ENCODE measurements at places on chromosomes 12 and 14.

DNA sequence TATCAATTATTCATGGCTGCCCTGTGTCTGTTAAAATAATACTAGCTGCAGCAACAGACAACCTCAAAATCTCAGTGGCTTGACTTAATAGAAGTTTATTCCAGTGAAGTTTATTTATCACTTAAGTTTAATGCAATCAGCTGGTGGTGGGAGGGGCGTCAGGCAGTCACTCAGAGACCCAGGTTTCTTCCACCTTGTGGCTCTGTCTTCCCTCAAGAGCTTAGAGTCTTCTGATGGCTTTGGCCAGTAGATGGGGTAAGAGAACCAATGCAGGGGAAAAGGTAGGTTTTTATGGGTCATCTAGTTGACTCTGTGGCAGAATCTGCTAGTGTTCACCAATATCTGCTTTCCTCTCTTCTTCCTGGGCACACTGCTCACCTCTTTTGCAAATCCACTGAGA, 668.9 kb downstream of the AACS start:
- no peak for DNase-seq

- no peak for DNase-seq
Measured at GRCh38 chr12:126342866-126343265, 1277.6 kb downstream of the AACS start.

DNA sequence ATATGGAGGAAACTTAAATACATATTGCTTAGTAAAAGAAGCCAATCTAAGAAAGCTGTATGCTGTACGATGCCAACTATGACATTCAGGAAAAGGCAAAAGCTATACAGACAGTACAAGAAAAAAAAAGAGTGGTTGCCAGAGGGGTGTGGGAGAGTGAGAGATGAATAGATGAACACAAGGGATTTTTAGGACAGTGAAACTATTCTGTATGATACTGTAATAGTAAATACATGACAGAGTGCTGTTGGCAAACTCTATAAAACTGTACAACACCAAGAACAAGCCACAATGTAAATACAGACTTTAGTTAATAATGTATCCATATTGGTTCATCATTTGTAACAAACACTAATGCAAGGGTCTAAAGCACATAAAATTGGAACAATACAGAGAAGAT, 10.9 kb upstream of the MIPOL1 start:
- no peak for DNase-seq

- no peak for DNase-seq
Measured at GRCh38 chr12:21694660-21695059, 37.0 kb upstream of the LDHB start.

- DNase-seq, result no peak
Measured at GRCh38 chr12:19946550-19946949, 421.8 kb upstream of the PDE3A start.

DNA sequence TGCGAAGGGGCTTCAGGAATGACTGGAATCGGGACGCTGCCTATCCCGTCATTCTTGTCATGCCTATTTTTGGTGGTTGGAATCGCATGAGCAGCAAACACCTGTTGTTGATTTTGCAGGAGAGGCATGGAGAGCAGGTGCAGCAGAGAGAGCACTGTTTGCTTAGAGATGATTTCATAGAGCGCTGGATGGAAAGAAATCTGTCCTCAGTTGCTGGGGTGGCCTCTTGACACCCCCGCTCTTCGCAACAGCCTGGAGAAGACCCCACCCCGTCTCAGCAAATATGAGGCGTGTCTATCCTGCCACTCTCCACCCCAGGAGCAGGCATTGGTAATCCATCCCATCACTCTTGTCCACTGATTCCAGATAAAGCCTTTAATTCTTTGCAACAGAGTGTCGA, 19.3 kb upstream of the NCOR2 start:
- peak; percentile 90 for DNase-seq

DNA sequence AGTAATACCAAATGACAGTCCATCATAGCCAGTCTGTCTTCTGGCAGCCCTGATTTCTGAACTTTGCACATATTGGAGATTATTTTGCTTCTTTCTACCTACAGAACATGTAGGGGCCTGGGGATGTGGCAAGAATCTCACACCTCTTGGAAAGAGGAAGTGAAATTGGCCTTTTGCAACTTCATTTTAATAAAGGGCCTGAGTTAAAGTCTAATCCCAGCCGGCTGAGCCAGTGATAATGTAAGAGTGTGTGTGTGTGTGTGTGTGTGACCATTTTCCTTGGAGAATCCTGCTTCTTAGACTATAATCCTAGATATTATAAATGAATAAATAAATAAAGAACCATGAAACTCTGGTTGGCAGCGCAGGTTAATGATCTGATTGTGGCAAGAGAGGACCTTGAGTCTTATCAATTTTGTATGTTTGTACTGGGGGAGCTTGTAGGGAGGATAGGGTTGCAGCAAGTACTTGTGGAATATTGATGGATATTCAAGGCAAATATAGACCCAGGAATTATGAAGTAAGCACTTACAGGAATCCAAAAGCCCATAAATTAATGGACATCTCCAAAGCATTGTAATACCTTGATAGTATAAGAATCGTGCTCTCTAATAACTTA, 233.2 kb upstream of the AMIGO2 start:
- no peak for DNase-seq

GRCh38 chr12:74619084-74619483, 81.4 kb downstream of the ATXN7L3B start:
- no peak for DNase-seq

GRCh38 chr12:58459191-58459590, 461.1 kb downstream of the LRIG3 start:
- no peak for DNase-seq

GRCh38 chr14:32724867-32725471, 213.7 kb upstream of the NPAS3 start:
- DNase-seq, result no peak

DNA sequence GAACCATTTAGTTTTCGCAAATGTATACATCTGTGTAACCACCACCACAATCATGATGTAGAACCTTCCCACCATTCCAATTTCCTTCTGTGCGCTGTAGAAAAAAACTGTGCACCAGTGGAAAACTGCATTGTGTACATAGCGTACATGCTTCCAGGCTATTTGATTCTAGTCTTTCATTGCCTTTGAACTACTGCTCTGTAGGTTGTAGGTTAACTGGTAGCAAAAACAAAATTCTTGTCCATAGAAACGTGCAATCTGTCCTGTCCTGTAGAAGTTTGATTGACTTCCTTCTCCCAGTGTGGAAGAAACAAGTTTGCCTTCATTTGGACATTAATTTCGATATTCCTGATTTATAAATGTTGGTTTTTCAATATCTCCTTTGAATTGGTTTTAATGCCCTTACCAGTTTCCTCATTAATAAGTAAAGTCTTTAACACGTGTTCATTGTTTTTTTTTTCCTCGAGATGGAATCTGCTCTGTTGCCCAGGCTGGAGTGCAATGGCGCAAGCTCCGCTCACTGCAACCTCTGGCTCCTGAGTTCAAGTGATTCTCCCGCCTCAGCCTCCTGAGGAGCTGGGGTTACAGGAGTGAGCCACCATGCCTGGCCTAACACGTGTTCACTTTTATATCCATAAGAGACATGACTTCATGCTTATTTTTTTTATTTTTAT, 3.6 kb upstream of the ISM2 start:
- no peak for DNase-seq

- DNase-seq, result peak; percentile 32
Measured at GRCh38 chr14:33317675-33318074, 379.0 kb downstream of the NPAS3 start.

DNA sequence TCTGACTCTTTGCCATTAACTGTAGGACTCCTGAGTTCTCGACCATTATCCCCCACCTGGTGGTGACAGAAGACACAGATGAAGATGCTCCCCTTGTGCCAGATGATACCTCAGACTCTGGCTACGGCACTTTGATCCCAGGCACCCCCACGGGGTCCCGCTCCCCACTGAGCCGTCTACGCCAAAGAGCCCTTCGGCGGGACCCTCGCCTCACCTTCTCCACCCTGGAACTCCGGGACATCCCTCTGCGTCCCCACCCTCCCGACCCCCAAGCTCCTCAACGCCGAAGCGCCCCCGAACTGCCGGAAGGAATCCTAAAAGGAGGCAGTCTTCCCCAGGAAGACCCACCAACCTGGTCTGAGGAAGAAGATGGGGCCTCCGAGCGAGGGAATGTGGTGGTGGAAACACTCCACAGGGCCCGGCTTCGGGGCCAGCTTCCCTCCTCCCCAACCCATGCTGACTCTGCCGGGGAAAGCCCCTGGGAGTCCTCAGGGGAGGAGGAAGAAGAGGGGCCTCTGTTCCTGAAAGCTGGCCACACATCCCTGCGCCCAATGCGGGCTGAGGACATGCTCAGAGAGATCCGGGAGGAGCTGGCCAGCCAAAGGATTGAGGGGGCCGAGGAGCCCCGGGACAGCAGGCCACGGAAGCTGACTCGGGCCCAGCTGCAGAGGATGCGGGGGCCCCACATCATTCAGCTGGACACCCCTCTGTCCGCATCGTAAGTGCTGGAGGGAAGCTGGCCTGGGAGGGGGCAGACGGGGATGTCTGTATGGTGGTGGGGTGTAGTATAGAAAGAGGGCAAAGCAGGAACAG, 14.4 kb downstream of the TNFRSF1A start:
- no peak for DNase-seq

DNA sequence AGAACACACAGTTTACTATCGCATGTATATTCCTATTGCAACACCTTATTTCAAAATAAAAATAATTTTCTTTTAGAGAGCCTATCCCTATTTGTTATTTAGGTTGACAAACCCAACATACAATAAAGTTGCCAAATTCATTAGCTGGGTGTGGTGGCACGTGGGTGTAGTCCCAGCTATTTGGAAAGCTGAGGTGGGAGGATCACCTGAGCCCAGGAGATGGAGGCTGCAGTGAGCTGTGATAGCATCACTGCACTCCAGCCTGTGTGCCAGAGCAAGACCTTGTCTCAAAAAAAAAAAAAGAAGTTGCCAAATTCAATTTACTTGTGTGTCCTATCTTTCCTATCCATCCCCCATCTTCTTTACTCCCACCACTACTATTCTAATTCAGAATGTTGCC, 23.9 kb downstream of the DENND5B start:
- no peak for DNase-seq

GRCh38 chr12:9948606-9949296, 16.6 kb upstream of the CLEC2A start:
- no peak for DNase-seq

DNA sequence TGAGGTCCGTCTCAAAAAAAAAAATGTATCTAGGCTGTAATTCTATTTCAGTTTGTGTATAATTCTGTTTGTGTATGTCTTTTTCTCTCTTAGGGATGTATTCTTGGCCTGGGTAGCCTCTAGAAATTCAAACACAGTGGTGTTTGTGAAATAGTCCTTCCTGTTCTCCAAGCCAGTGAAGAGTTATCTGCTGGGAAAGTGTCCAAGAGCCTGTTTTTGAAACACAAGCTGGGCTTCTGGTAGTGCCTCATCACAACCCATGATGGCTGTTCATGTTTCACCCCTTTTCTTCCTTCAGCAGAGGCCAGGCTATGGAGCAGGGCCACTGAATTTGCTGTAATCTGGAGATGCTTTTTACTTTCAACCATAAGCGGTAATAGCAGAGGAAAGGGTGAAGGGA, 14.7 kb downstream of the METTL3 start:
- DNase-seq, result no peak

GRCh38 chr12:111451649-111452129, 46.0 kb downstream of the SH2B3 start:
- no peak for DNase-seq

- no peak for DNase-seq
Measured at GRCh38 chr12:8829621-8830020, 7.2 kb downstream of the A2ML1 start.

DNA sequence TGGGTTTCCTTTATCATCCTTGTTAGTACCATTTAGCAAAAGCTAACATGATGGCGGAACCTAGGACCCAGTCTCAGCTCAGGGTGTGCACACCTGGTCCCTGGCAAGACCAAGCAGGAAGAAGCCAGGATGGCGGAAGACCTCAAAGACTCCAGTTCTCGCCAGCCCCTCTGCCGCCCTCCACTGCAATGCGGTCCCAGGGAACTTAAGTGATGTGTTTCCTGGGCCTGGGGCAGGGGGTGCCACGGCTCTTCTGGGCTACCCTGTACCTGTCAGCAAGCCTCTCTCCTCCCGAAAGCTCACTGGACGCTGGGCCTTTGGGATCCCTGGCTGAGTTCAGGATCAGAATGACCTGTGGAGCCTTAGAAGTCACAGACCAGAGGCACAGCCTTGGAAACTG, 71.3 kb downstream of the FBXL14 start:
- DNase-seq, result no peak

DNA sequence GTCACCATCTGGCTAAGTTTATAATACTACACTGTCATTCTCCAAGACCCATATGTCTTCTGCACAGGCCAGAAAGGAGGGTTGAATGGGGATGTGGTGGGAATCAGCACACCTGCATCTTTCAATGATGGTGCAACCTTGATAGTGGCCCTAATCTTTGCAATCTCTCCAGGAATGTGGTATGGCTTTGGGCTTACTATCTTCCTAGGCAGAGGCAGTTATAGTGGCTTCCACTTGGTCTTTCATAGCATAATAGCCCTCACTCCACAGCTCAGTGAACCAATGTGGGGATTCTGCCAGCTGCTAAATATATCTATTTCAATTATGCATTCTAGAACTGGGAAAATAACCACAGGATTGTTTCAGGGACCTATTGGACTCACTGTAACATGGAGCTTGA, 61.8 kb upstream of the ATP2B1 start:
- DNase-seq, result no peak

DNA sequence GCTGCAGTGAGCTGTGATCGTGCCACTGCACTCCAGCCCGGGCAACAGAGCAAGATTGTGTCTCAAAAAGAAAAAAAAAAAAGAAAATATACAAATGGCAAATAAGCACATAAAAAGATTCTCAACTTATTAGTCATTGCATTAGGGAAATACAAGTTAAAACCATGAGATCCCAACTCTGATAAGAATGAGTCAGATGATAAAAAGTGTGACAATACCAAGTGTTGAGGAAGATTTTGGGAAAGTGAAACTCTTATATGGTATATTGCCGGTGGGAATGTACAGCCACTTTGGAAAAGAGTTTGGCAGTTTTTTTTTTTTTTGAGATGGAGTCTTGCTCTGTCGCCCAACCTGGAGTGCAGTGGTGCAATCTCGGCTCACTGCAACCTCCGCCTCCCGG, 7.6 kb upstream of the PRPF40B start:
- DNase-seq, result no peak

DNA sequence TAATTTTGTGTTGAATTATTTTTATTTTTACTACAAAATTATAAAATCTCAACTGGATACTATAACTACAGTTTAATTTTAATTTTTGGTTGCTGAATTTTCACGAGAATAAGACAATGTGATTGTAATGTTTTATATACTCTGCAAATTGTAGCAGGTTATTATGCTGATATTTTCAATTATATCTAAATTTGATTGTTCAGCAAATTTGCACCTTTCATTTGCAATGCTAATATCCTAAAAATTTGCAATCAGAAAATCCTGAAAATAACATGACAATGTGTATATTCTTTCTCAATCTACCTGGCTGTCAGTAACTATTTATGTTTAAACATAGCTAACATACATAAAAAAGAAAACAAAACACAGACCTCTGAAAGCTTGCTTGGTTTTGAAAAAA, 932.2 kb upstream of the LRFN5 start:
- DNase-seq, result no peak

GRCh38 chr12:121889274-121889624, 659 bp downstream of the PSMD9 start:
- no peak for DNase-seq

- DNase-seq, result no peak
Measured at GRCh38 chr14:50780393-50780792, 50.6 kb downstream of the NIN start.

- DNase-seq, result no peak
Measured at GRCh38 chr12:32600681-32601080, 78.4 kb upstream of the DNM1L start.
